Progenitor cell of endocrine pancreas (in vitro differentiated cells): ENCODE measurements at places on chromosomes 2 and 18.

GRCh38 chr2:207706936-207707860, 4.2 kb upstream of the CCNYL1 start:
- DNase-seq, result no peak

GRCh38 chr2:221969087-221969829, 329.5 kb downstream of the PAX3 start:
- DNase-seq, result no peak

GRCh38 chr18:46736135-46736534, 20.7 kb downstream of the ST8SIA5 start:
- no peak for DNase-seq

DNA sequence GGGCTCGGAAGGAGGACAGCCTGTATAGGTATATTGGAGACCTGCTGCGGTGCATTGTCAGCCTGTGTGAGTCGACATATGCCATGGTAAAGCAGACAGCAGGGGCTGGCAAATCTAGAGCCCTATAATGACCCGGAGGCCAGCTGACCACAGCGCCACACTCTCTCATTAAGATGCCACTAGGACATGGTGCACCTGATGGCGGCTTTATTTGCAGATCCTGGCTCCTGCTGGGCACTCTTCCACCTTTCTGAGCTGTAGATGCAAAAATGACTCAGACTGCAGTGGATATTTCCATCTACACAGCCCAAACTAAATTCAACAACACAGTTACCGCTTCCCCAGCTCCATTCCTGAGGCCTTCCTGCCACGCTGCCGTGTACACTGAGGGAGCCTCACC, 389.9 kb downstream of the TNS1 start:
- no peak for DNase-seq

- no peak for DNase-seq
Observed at GRCh38 chr2:221283896-221284545, 288.1 kb downstream of the EPHA4 start.

GRCh38 chr2:32250290-32250689, 14.4 kb downstream of the NLRC4 start:
- DNase-seq, result no peak
